ENCODE measurements at places on chromosomes 3 and 15.

DNA sequence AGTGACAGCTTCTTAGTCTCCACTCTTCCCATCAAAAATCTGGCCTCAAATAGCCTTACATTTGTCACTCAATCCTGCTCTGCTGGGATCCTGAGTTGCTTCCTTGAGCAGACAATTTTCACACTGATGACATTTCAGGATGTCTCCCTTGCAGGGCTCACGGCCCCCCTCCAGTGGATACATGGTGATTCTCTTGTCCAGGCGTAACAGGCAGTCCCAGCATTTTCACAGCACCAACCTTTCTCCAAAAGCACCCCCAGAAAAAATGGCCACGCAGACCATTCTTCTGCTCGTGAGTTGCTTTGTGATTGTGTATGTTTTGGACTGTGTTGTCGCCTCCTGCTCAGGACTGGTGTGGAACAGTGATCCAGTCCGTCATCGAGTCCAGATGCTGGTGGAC is 47.4 kb upstream of the WNT7A start:
- DNase-seq, result no peak

GRCh38 chr3:114154321-114154821 is 24.5 kb downstream of the DRD3 start:
- no peak for DNase-seq

- no peak for DNase-seq
Measured at GRCh38 chr3:12353796-12354525, 65.1 kb downstream of the PPARG start.

- DNase-seq, result no peak
Measured at GRCh38 chr15:97547381-97547780, 413.1 kb upstream of the ARRDC4 start.

DNA sequence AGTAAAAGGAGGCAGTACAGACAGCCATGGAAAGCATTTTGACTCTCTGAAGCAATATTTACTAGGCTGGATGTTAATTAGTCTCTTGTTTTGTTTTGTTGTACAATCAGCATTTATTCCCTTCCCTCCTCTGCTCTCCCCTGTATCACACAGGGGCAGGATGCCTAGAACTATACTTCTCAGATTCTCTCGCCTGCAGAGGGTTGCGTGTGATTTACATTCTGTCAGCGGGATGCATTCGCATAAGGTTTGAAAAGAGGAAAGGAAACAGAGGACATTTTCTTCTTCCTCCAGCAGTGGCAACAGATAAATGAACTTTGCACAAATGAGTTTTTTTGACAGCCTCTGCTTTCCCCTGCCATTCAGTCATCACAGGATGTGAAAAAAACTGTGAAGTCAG is 188.3 kb downstream of the RSL24D1 start:
- DNase-seq, result no peak

DNA sequence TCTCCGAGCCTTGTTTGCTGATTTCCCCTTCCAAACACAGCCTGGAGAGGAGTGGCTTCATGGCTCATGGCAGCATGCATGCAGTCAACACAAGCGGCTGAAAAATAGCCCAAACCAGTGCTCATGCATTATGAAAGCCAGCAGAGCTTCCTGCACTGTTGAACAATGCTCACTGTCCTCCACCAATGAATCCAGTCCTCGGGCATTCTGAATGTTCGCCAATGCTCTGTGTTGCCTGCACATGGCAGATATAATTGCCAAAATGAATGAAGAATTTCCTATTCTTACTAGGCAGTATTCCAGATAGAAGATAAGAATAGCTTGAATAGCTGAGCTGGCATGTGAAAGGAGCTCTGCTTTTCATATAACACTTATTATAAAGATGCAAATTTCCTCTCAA is 252.7 kb downstream of the ROBO1 start:
- DNase-seq, result no peak

DNA sequence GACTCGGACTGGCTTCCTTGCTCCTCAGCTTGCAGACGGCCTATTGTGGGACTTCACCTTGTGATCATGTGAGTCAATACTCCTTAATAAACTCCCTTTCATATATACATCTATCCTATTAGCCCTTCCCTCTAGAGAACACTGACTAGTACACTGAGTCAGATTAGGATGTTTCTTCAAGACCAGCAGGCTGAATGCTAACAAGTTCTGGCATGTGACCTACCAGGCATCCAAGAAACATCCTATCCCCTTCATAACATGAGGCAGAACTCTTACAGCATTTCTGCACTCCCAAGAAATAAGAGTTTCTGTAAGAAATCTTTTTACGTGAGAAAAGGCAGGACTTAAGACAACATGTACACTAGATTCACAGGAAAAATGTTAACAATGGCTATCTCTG is 9.3 kb downstream of the CFAP92 start:
- no peak for DNase-seq

DNA sequence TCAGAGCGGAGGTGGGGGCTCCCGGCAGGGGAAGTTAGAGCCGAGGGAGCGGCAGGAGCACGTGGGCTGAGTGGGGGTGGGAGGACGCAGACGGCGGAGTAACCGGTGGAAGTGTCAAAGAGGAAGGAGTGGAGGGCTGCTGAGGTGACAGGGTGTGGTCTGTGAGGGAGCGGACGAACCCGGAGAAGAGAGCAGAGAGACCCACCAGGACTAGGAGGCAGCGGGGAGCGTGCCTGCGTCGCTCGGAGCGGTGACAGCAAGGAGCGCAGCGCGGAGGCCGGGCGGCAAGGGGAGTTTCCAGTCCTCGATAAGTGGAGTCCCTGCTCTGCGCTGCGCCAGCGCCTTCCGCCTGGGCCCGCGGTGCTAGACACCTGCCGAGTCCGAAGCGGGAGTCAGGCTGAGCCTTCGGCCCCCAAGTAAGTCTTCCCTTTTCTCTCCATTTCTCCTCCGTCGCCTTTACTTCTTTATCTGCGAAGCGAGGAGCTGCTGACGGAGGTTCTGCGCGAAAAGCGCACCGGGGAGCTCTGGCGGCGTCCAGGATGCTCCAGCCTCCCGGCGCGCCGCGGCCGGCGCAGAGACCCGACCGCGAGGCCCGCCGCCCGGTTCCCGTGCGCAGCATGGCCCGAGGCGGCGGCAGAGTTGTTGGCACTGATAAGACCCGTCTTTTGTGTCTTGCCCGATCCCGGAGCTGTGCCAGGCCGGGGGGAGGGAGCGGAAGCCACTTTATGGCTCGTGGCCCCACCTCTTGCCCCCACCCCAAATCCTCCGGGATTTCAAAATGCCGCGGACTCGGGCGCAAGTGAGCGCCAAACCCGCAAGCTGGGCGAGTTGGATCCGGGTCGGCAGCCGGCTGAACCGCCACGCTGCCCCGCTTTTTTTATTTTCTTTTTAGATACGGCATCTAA is 533.0 kb upstream of the SEMA6D start:
- DNase-seq, result no peak

DNA sequence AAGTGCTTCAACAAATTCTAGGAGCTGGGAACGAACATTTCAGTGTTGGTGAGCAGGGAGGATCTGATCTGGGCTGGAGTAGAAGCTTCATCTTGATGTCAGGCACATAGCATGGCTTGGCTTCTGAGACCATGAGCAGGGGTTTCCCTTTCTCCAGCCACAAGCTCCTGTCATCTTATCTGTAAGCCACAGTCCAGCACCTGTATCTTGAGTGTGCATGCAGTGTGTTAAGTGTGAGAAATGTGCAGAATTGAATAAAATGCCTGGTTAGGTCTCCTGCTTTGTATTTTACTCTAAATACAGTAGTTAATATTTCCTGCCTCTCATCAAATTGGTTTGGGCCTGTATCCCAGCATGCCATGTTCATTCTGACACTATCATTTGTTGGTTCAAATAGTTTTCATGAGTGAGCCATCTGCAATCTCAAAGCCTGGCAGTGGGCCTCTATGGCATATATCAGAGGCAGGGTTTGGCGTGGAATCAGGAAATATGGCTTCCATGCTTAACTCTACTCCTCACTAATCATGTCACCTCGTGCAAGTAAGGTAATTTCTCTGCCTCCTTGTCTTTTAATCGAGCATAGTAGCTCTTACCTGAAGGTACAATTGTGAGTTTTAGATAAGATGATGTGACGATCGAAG is 43.3 kb downstream of the TLNRD1 start:
- DNase-seq, result no peak

DNA sequence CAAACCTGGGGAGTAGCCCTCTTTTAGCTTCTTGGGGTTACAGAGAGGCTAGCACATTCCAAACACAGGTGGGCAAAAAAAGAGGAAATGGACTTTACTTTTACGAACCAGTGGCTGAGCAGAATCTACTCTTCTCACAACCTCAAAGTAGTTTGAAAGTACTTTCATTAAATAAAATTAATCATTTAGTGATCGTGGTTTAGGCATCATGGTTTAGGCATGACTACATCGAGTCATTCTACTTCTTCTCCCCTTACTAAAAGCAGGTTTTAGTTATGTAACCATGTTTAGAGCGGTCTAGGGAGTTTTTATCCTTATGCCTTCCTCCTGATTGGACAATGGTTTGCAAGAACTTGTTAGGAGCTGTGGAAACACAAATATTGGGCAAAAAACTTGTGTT is 2.5 kb upstream of the GREM1 start:
- peak; percentile 9 for DNase-seq

DNA sequence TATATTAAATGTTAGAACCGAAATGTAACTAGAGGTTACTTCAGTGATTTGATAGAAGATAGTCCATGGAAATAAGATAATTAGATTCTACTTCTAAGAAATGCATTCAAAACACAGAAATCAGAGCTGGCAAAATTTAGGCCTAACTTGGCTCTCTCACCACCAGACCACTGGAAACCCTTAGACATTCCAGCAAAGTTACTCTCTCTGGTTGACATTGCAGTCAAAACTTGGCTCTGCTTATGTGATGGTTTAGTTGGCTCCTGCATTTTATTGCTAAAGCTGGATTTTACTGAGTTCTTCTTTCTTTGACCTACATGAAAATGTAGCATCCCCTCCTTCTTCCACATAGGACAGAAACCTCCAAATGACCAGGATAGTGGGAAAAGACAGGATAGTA is 35.4 kb upstream of the CBLB start:
- DNase-seq, result no peak

DNA sequence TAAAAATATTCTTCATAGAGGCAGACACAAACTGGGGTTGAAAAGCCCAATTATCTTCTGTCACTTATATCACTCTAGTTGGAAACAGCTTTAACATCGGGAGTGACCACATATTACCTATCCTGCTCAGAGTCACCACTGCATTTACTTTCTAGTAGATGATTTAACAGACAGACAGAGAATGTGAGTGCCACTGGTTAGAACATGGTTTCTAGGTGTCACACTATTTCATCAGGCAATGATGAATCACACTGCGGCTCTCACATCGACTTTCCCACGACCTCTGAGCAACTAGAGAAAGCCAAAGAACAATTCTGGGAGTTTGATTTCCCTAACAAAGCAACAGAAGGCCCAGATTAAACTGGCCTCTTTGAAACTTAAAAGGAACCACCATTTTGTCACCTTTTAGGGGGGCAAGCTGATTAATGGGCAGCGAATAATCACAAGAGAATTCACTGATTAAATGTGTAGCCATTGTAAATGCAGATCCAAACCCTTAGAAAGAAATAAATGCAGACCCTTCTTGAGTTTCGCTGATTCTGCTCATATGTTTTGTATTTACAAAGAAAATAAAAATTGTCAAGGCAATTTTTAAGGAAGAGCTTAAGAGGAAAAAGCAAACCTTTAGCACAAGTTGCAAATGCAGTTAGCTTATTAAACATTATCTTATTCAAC is 112.6 kb upstream of the KBTBD8 start:
- peak; percentile 86 for DNase-seq

- no peak for DNase-seq
Measured at GRCh38 chr3:171251835-171252234, 208.4 kb downstream of the TNIK start.

- no peak for DNase-seq
Measured at GRCh38 chr3:123336441-123336851, 112.4 kb downstream of the ADCY5 start.

DNA sequence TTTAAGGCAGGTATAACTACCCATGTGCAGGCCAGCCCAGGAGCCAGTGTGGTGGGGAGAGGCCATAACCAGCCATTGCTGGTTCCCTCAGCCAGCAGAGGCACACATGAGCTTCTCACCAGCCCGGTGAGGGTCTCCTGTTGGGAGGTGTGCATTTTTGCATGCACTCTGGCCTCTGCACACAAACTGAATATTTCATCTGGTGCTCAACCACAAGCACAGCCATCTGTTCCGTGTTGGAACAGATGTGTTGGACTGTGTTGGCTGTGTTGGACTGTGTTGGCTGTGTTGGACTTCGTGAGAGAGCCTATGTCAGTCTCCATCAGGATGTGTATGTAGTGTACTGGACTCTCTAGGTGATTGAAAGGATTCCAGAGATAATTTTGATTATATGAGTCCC is 67.2 kb downstream of the RPL39L start:
- no peak for DNase-seq

DNA sequence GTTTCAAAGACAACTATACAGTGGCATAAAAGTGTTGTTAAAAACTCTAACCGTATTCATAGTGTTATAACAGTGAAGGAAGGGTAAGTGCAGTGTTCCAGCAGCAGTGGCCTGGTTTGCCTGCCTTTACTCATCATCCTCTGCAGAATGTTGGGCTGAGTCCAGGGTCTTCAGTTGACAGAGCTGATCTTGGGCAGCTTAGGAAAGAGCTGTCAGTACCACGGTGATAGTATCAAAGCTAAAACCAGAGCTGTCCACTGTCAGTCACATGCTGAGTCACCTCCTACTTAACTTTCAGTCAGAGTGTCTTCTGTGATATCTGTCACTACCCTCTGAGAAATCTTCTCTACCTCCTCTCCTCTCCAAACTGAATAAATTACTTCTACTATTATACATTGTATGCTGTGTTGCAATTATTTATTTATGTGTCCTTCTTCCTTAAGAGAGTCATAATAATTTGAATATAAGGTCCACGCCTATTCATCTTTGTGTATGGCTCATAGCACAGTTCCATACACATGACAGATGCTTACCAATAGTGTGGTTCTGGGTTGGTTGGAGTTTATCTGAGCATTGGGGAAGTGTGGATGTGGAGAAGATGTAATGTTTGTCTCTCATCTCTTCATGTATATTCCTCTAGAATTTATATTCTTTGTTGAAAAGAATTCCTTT is 242.1 kb downstream of the ZIC1 start:
- DNase-seq, result no peak

DNA sequence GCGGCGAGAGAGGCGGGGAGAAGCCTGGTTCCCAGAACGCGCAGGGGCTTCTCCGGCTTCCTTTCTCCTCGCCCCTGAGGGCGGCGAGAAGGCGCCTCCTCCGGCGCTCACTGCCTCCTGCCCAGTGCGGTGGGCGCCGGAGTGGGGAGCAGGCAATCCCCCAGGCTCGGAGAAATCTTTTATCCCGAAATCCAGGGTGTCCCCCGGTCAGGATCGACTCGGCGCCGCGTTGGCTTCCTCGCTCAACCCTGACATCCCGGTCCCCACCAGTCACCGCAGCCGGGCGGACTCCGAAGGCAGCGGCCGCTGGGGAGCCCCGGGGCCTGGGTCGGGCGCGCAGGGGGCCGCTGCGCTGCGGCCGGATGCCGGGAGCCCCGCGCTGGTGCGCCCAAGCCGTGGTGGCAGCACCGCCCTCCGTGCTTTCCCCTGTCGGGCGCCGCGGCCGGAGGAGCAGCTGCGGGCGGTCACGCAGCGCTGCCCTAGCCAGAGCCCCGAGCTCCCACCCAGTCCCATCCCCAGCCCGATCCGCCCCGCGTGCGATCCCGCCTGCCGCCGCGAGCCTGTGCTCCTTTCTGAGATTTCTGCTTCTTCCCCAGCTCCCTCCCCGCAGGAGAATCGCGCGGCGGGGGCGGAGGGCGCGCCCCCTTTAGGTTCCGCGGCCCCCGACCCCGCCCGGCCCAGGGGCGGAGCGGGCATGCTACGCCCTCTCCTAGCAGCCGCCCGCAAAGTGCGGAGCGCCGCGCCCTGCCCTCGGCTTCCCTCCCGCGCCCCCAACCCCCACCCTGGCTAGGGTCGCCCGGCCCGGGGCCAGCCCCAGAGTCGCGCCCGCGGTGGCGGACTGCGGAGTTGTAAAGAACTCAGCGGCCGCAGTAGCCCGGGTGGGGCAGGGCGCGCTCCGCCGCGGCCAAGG is 683 bp upstream of the CACNA2D3 start:
- peak; percentile 62 for DNase-seq

All from ACHN (cell line).